ENCODE measurements at places on chromosomes 11 and 22. TPM values are rescaled to one million over a fixed set of nuclear protein-coding genes. Genes with fewer than 3 reads are reported as not detected.

Gene ELF5
- not detected for total RNA-seq

Gene APOBEC3F
- total RNA-seq = 6.6 TPM

Gene SCUBE2
- 1.5 TPM for total RNA-seq

Gene ASPHD2
- 2.2 TPM for total RNA-seq

Gene B4GAT1
- total RNA-seq = 41.3 TPM

Gene SLC25A17
- total RNA-seq = 15.1 TPM

Gene FAM118B
- 24.3 TPM for total RNA-seq

Gene SLC22A9
- total RNA-seq = not detected

Gene ELFN2
- under 0.01 TPM for total RNA-seq

Gene CHRDL2
- not detected for total RNA-seq

Gene TRIM34
- total RNA-seq = 19.2 TPM

Gene GPHA2
- total RNA-seq = not detected

Gene RAB30
- total RNA-seq = 18.6 TPM

All from smooth muscle cell of trachea (primary cell).